ENCODE measurements at places on chromosomes 7 and 10.

DNA sequence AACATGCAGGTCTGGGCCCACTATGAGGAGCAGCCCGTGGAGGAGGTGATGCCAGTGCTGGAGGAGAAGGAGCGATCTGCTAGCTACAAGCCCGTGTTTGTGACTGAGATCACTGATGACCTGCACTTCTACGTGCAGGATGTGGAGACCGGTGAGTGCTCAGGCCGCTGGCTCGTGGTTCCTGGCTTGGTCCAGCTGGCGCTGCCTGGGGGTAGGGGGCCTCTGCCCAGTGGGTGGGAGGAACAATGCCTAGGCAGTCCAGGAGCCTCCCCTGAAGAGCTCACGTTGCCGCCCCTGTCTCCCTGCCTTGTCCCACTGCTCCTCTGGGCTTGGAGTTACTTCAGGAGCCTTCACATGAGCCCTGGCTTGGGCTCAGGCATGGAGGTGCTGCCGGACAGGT lies 50.1 kb upstream of the LRRC4 start:
- no peak for DNase-seq

DNA sequence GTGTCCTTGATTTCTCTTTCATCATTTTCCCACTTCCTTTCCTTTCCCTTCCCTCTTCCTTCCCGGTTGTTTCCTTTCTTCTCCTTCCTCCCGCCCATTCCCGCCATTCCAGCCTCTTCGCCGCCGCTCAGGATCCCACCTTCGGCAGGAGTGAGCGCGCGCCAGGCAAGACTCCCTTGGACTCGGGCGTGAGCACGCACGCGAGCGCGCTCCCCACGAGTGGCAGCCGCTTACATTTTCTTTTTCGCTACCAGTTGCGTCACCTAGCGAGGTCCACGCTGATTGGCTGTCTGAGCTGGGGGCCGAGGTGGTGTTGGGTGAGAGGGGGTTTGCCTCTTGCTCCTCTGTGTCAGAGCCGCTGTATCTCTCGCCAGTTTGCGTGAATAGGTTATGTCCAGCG lies 11.8 kb downstream of the ZAN start:
- no peak for DNase-seq

- DNase-seq = no peak
These were observed 80.6 kb upstream of the C1QL3 start for GRCh38 chr10:16602104-16602775.

DNA sequence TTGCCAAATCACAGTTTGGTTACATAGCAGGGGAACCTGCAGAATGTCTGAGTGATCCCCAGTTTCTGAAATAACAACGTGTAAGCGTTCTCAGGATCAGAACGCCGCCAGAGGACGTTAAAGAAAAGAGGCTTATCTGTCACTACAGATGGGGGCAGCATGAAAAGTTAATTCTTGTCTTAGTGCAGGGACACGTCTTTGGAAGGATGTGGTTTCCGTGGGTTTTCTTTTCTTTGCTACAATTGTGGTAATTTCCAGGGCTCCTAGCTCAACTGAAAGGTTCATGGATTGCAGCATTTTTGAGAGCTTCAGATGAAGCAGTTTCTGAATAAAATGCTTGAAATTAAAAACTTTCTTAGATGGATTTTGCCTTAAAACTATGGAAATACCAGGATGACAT lies 106.6 kb downstream of the PRKCQ start:
- no peak for DNase-seq

DNA sequence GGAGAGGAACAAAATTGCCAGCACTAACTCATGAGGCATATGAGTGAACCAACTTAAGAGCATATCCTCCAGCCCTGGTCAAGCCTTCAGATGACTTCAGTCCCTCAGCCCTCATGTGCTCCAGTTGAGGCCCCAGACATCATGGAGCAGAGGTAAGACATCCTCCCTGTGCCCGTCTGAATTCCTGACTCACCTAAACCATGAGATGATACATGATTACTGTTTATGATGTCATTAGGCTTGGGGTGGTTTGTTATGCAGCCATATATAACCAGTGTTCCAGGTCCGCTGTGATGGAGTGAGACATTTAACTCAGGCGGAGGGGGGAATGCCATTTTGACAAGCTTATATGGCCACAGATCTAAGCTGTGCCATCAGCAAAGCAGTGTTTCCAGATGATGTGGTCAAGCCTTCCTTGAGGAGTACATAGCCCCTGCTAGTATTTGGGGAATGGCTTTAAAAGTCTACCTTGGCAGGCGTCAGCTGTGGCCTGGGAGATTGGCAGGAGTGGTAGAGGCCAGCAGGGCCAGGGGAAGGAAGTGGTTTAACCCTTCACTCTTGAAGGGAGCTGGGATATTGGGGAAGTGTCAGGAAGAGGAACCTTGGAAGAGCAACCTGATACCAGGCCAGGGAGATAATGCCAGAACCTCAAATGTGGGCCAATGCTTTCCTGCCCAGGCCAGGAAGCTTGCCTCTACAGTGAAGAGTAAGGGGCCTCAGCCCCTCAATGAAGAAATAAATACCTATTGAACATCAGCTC lies 343.0 kb upstream of the PODXL start:
- no peak for DNase-seq

DNA sequence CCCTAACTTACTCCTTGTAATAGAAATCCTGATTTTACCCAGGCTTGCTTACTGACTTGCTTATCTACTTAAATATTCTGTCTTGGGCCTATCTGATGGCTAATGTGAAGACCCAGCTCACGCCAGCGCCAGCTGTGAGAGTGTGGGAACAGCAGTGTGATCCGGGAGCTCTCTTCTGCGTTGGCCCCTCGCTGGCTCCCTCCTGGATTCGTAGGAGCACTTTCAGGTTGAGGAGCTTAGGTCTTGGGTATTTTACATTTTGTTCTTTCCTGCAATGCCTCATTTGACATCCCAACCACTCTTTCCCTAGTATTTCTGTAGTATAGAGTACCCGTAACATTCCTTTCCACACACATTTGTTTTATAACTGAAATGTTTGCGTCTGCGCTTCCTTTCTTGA lies 51.7 kb downstream of the CREM start:
- DNase-seq = no peak

GRCh38 chr10:43707770-43708169 lies 59.1 kb upstream of the ZNF32 start:
- no peak for DNase-seq

GRCh38 chr7:84697506-84697905 lies 489.4 kb downstream of the SEMA3D start:
- no peak for DNase-seq

DNA sequence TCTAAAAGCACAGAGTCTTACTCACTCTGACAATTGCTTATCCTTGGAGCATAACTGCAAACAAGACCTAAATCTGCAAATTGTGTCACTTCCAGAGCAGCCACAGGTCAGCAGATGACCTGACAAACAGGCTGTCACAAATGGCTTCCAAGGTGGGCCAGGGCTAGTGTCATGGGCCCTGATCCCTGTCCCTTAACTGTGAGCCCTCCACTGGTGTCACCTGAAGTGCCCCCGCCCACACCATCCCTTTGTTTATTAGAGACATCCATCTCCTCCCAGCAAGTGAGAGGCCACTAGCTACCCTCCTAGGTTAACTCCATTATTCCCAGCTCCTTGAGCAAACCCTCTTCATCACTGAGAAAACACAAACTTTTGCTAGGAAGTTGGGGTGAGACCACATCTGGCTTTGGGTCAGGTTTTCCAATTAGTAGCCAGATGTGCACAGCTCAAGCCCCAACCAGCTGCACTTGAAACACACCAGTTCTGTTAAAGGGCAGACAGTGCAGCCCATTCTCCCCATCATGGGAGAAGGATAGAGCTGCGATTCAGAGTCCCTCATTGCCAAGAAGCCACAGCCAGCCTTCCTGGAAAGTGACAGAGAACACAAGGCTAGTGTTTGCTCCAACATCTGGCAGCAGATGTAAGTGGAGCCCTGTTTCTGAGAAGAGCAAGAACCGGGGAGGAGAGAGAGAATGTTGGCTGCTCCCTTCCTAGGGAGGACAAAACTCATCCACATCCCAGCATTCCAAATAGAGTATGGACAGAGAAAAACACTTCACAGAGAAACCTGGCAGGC lies 75.7 kb upstream of the NANOS1 start:
- no peak for DNase-seq

DNA sequence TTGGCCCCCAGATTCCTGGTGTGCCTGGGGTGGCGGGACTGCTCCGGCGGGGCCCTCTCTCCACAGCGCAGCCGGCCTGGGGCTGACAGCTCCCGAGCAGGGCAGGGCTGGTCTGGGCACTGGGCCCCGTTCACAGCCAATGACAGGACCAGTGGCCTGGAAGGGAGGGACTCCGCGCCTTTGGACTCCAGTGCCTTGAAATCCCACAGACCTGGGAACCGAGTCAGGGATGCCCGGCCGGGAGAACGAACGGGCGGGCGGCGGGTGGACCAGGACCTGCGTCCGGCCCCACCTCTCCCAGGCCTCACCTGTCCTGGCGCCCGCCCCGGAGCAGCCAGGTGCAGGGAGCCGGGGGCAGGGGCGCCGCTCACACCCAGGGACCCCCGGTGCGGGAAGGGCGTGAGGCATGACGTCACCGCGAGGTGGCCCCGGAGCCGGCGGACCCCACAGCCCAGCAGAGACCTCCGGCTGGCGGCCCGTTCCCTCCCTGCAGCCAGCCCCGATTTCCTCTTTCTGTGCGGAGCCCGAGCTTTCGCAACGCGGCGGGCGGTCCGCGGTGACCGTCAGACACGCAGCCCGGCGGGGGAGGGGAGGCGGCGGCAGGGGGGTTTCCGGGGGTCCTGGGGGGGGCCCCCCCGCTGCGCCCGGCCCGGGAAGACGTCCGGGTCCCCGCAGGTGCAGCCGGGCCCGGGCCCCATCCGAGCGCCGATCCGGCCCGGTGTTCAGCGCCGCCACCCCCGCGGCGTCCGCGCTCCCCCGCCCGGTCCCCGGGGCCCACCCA lies 743 bp downstream of the ADAP1 start:
- DNase-seq = no peak

DNA sequence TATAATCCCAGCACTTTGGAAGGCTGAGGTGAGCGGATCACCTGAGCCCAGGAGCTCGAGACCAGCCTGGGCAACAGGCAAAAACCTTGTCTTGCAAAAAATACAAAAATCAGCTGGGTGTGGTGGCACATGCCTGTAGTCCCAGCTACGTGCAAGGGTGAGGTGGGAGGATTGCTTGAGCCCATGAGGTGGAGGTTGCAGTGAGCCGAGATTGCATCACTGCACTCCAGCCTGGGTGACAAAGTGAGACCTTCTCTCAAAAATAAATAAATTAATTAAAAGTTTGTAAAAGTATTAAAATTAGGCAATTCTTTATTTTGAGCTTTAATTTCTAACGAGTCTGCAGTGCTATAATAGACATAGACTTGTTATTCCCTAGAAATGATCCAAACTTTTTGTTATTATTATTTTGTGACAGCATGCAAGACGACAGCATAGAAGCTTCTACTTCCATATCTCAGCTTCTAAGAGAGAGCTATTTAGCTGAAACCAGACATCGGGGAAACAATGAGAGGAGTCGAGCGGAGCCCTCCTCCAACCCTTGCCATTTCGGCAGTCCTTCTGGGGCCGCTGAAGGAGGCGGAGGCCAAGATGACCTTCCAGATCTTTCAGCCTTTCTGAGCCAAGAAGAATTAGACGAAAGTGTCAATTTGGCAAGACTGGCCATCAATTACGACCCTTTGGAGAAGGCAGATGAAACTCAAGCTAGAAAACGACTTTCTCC lies 11.9 kb downstream of the MYPN start:
- DNase-seq = no peak

Measured in DMS 273 treated with DMSO at 0.1 percent for 48 hours (cell line).